ENCODE measurements at places on chromosomes 13 and 19.
A peak's percentile ranks its signal among the peaks of the same experiment; 100 is the strongest.

DNA sequence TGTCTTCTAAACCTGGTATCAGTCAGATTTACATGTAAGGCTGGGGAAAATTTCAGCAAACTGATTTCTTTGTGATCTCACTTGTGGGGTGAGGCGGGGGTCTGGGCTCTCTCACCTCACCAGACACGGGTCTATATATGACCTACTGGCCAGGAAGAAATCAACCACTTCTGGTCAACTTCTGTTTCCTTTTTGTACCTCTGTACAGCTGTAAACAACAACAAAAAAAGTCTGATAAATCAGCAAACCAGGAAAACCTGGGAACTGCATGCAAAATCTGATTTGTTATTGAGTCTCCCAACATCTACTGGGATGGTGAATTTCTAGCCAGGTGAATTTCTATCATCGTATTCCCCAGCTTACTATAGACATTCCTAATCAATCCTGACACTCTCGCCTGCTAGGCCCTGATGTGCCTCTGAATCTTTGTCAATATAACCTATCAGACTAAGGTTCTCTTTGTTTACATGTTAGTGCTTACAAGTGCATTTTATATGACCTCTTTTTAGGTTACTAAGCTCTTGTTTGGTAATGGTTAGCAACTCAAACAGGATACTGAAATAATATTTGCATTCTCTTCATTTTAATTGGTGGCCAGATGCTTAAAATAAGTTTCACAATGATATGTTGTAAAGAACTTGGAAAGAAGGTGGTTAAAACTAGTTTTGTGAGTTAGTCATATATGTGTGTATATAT lies 77.7 kb downstream of the LRRC63 start:
- DNase-seq: no peak

DNA sequence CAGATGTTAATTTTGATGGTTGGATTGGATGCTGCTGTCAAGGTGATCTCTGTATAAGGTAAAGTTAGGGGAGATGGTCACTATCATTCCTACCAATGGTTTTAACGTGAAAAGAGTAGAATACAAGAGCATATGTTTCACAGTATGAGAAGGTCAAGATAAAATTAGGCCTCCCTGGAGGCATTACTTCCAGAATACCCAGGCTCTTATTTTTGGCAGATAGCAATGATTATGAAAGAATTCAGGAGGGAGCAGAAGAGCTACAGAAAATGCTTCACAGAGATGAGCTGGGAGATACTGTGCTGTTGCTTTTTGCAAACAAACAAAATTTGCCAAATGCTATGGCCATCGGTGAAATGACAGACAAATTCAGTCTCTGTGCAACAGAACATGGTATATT lies 547.5 kb upstream of the SPRY2 start:
- no peak for DNase-seq

GRCh38 chr13:47723898-47724297 lies 277.2 kb downstream of the SUCLA2 start:
- DNase-seq: no peak

GRCh38 chr19:30930941-30931706 lies 418.1 kb downstream of the TSHZ3 start:
- DNase-seq: no peak

GRCh38 chr19:4533835-4534424 lies 1.1 kb downstream of the PLIN5 start:
- DNase-seq: no peak

DNA sequence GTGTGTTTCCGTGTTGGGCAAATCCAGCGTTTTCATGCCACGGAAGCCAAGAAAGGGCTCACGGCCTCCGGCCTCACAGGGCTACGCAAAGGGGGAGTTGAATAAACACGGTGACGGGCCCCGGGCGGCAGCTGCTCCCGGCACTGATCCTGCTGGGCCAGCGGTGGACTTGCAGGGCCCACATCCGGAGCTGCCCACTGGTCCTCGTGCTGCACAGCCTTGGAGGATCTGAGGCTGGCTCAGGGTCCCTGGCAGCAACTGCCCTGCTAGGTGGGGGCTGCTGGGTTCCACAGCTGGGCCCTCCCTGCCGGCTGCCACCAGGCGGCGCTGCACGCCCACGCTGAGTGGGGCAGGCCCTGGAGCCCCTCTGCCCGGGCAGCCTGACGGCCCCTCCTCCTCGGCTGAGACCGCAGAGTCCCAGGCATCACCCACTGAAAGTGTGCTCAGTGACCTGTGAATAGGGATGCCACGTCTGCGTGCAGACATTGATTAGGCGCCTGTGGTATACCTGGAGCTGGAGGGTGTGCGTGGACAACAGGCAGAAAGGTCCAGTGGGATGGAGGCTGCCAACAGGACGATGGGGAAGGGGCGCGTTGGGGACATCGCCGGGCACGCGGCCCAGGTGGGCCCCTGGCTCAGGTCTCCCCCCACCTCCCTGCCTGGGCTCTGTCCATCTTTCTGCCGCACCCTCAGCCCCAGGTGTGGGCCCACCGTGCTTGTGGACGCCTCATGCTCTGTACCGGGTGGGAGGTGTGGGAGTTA lies 5.3 kb upstream of the HCN2 start:
- peak; percentile 54 for DNase-seq

- DNase-seq: no peak
These were observed 43.1 kb downstream of the ZNF611 start for GRCh38 chr19:52691737-52692136.

GRCh38 chr13:35378939-35379338 lies 97.5 kb downstream of the MAB21L1 start:
- no peak for DNase-seq

- no peak for DNase-seq
These were observed 270.0 kb downstream of the SLITRK6 start for GRCh38 chr13:85529218-85529594.

DNA sequence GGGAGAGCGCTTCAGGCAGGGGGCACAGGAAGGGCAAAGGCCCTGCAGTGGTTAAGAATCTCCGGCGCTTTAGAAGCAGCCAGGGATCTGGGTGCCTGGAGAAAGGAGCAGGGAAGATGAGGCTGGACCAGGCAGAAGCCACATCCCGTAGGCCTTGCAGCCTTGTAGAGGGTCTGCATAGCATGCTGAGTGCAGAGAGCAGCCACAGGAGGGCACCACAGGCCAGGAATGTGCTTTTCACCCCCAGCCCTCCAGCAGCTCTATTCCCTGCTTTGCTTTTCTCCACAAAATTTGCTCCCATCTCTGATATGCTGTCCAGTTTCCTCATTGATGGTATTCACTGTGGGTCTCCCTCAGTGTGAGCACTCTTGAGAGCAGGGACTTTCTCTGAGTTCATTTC lies 5.7 kb downstream of the WDR62 start:
- DNase-seq: no peak

- no peak for DNase-seq
These were observed 25.4 kb downstream of the IRS2 start for GRCh38 chr13:109760951-109761350.

DNA sequence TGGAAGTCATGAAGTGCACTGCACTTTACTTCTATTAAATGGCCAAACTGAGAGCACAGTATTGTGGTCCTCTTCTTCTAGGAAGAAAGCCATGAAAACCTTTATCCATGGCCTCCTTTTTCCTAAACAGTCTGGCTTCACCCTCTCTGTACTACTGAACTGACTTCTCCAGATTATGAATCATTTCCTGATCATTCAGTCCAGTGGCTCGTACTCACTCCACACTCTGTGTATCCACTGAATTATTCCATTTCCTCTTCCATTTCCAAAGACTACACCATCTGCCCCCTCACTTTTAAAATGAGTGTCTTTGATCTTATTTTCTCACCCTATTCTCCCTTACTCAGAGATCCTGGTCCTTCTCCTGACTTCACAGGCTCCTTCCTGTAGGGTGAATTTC lies 29.7 kb upstream of the FREM2 start:
- no peak for DNase-seq

- DNase-seq: no peak
These were observed 3.7 kb upstream of the AKAP8L start for GRCh38 chr19:15422296-15423075.

DNA sequence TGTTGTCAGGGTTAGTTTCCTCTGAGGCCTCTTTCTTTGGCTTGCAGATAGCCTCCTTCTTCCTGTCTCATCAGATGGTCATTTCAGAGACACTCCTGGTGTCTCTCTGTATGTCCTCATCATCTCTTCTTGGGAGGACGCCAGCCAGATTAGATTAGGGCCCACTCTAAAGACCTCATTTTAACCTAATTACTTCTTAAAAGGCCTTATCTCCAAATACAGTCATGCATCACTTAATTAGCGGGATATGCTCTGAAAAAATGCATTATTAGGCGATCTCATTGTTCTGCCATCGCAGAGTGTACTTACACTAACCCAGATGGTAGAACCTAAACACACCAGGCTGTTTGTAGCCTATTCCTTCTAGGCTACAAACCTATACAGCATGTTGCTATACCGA lies 89.0 kb downstream of the CDK8 start:
- DNase-seq: no peak

DNA sequence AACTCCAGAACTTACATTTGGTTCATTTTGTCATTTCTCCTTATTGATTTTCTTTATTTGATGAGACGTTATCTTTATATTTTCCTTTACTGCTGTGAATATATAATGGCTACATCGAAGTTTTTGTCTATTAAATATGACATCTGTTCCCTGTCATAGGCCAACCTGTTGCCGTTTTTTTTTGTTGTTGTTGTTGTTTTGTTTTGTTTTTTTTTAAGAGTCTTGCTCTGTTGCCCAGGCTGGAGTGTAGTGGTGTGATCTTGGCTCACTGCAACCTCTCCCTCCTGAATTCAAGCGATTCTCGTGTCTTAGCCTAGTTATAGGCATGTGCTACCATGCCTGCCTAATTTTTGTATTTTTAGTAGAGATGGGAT lies 29.4 kb downstream of the ZNF780B start:
- no peak for DNase-seq

GRCh38 chr19:33459222-33460090 lies 62.1 kb downstream of the PEPD start:
- no peak for DNase-seq

Data from naive thymus-derived CD8-positive, alpha-beta T cell (primary cell).